GDM1 (cell line): ENCODE measurements at places on chromosomes 2 and 18.

DNA sequence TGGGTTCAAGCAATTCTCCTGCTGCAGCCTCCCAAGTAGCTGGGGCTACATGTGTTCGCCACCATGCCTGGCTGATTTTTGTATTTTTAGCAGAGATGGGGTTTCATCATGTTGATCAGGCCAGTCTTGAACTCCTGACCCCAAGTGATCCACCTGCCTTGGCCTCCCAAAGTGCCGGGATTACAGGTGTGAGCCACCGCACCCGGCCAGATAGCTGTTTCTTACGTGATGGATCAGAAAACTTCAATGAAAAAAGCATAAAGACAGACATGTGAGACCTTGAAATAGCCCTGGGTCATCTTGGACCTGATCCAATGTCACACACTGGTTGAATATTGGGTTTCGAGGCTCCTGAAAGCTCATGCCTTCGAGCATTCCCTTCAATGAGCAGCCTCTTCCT lies 66.7 kb upstream of the RTN4 start:
- DNase-seq, result no peak

DNA sequence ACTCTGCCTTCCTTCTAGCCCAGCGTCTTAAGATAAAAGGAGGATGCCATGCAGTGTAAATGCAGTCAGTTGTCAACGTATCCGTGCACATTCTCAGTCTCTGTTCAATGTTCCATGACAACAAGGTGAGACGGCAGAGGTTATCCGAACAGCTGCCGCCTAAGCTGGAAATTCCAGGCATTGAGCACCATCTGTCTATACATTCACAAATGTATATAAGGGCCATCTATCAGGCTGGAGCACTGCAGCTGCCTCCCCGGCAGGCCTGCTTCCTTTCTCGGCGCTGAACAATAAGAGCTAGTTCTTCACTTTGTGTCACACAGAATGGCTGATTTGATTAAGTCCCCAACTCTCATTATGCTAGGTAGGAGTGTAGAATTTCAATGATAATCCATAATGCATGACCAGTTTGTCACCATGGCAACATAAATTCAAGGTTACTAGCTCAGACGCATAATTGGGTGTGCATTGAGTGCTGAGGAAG lies 282.2 kb upstream of the SOX11 start:
- no peak for DNase-seq

DNA sequence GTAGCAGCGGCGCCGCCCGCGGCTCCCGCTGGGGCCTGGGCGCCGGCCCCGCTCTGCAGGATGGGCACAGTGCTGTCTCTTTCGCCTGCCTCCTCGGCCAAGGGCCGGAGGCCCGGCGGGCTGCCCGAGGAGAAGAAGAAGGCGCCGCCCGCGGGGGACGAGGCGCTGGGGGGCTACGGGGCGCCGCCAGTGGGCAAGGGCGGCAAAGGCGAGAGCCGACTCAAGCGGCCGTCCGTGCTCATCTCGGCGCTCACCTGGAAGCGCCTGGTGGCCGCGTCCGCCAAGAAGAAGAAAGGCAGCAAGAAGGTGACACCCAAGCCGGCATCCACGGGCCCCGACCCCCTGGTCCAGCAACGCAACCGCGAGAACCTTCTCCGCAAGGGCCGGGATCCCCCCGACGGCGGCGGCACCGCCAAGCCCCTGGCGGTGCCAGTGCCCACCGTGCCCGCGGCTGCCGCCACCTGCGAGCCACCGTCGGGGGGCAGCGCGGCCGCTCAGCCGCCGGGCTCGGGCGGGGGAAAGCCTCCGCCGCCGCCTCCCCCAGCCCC lies 369 bp downstream of the CDK5R2 start:
- DNase-seq, result no peak

DNA sequence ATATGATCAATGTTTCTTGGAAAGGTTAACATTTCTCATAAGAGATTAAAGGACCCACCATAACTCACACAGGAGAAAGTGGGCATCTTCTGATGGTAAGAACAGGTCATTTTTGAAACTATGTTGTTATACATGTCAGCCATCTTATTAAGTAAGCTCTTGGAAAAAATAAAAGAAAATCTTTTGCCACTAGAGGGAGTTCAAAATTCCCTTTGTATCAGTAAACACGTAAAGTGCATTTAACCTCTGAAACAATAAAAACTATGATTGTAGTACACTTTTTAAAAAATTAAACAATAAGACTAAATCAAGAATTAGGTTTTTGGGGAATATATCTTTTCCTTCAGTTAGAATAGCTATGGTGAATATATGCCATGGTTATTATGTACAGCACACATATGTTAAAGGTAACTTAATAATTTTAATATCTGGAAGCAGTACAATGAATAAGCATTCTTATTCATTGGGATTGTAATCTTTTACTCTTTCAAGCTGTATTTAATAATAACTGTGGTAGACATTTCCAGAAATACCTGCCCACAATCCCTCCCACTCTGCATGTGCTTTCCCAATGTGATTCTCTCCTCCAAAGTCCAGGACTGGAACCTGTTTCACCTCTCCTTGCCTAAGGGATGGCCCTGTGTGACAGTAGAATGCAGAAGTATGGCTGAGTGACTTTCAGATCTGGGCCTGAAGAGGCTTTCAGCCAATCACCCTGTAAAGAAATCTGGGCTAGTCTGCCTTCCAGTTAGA lies 64.2 kb downstream of the RBMS1 start:
- no peak for DNase-seq

- no peak for DNase-seq
These were observed 593 bp downstream of the SP140L start for GRCh38 chr2:230327418-230328154.

DNA sequence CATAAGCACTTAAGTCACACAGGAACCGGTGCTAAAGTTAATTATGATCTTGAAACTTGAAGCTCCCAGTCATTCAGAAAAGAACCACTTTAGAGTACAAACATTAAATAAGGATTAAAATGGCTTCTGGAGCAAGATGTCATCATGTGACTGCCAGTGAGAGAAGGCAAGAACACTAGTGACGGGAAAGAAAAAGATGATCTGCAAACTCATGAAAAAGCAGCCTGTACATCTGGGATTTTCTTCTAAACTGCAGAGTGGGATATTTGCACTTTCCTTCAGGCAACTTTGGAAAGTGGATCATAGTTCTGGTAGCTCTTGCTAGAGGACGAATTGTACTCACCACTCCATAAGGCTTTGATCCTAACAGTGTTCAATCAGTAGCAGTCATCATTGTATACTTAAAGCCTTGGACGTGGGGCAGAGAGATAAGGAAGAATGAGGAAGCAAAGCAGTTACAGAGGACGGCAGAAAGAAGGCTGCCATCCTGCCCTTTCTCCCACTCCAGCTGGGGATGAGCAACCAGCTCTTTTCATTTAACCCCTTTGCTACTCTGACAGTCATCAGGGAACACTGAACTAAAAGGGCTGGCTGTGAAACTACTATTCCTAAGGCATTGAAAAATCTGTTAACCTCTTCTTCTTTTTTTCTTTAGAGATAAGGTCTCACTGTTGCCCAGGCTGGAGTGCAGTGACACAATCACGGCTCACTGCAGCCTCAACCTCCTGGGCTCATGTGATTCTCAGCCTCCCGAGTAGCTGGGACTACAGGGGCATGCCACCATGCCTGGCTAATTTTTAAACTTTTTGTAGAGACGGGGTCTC lies 18.1 kb downstream of the ABHD3 start:
- no peak for DNase-seq

DNA sequence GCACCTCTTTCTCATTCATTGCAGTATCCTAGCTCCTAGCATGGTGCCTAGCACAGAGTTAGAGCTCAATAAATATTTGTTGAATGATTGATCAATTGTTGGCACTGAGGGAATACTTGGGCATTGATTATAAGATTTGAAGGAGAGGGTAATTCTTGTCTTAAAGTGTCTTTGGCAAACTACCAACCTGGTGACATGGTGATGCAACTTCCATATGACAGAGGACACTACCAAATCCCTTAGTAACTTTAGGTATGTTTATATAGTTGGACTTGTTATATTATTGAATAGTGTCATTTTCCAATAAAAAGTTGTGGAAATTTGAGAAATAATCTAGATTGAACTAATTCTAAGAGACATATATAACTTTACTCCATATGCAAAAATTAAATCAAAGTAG lies 58.6 kb upstream of the CHMP1B start:
- DNase-seq, result no peak

DNA sequence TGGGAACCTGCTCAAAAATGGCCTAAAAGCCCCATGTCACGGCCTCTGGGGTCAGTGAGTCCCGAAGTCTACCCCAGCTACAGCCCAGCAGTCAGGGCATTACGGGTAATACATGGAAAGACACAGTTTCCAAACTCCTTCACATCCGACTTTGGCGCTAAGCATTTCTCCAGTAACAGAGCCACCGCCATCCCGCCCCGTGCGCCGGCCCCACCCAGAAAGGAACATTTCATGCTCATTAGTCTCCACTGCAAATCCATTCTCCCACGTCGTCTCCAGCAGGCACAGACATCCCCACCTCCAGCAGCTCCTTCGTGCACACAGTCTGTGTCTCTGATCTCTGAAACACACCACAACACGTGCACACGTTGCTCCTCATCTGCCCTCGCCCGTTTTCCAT lies 509.2 kb upstream of the ID2 start:
- DNase-seq, result no peak

DNA sequence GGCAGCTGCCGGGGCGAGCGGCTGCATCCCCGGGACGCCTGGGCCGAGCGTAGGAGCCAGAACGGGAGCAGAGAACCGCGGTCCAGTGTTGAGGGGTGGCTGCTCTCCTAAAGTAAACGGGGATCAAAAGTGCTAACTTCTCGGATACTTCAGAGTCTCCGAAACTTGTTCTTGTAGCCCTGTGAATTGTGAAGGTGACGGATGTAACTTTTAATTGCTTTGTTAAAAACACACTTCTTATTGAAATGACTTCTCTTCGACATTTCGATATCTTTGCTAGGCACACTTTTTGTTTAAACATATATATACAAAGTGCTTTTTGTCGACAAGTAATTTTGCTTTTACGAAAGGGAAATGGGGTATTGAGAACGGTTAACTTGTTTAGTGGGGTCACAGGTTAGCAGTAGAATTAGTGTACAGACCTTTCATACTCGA lies 540 bp downstream of the ATP9B start:
- DNase-seq, result no peak

DNA sequence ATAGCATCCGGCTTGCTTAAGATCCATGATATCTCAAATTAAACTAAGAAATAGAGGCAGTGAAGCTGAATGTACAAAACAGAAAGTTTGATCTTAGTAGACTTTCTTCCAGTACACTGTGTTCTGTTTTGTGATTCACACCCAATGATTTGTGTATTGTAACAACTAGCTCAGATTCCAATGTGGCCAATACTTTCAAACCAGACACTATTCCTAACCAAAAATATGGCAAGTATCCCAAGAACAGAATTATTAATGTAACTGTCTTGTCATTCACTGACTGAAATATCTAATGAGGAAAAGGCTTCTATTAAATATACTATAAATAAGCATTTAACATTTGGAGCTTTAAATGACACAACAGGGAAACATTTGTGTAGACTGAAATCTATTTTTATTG lies 299.1 kb downstream of the NRXN1 start:
- DNase-seq, result no peak

DNA sequence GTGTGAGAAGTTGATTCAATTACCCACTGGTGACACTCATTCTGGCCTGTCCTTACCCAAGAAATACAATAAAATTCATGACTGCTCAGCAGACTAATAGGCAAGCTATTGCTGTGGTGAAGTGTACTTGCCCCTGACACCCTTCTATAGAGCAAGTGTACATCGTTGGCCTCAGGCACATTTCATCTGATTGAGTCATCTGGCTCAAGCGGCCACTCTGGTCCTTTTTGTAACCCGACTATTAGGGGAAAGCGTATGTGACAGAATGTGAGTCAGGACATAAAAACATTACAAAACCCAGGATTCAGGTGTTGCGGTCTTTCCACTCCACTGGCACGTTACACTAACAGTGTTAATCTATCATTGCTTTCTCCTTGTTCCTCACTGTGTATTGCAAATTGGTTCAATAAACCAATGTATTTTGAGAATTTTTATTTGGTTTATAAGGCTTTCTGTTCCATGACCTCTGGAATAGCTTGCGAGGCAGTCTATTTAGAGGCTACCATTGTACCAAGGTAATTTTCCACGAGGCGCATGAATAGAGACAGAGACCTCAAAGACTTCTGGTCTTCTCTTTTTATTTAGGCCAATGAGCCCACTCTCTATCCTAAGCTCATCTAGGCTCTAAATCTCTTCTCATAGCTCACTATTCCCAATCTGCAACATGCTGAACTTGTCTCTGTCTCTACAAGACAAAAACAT lies 10.2 kb upstream of the TTC32 start:
- DNase-seq, result no peak

GRCh38 chr2:229733611-229734245 lies 19.4 kb upstream of the DNER start:
- no peak for DNase-seq

DNA sequence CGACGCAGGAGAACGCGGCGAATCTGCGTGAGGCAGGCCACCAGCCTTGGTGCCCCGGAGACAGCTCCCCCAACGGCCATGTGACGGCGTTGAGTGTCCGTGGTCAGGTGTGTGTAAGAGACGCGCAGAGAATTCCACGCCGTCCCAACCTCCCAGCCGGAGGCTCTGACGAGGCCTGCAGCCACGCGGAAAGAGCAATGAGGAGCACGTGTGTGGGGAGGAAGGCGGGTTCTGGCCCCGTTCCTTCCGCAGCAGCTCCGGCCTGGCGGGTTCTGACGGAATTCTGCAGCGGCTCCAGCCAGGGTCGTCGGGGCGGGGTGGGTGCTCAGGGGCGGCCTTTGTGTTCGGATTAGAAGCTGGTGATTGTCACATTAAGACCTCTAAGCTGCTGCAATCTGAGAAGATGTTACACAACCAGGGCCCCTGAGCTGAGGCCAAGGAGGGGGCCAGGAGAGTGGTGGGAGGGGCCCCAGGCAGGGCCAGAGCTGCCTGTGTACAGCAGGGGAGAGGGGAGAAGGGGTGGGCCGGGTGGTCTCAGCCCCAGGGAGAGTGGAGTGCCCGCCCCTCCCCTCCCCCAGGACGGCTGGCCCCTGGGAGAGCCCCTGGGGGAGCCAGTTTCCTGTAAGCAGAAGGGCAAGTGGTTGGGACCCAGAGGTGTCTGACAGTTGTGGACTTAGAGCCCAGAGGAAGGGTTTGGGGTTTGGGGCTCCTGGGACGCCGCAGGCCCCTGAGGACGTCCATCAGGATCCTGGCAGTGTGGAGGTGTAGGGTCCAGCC lies 5.1 kb upstream of the GAL3ST2 start:
- DNase-seq, result no peak

- DNase-seq, result no peak
These were observed 315.4 kb downstream of the ETAA1 start for GRCh38 chr2:67712484-67712883.

- no peak for DNase-seq
These were observed 71.3 kb downstream of the CTIF start for GRCh38 chr18:48609820-48610815.
